HEK293T (cell line): ENCODE measurements at places on chromosomes 4 and X.

- DNase-seq, result no peak
Measured at GRCh38 chrX:98029861-98030260, 1146.2 kb downstream of the RPA4 start.

DNA sequence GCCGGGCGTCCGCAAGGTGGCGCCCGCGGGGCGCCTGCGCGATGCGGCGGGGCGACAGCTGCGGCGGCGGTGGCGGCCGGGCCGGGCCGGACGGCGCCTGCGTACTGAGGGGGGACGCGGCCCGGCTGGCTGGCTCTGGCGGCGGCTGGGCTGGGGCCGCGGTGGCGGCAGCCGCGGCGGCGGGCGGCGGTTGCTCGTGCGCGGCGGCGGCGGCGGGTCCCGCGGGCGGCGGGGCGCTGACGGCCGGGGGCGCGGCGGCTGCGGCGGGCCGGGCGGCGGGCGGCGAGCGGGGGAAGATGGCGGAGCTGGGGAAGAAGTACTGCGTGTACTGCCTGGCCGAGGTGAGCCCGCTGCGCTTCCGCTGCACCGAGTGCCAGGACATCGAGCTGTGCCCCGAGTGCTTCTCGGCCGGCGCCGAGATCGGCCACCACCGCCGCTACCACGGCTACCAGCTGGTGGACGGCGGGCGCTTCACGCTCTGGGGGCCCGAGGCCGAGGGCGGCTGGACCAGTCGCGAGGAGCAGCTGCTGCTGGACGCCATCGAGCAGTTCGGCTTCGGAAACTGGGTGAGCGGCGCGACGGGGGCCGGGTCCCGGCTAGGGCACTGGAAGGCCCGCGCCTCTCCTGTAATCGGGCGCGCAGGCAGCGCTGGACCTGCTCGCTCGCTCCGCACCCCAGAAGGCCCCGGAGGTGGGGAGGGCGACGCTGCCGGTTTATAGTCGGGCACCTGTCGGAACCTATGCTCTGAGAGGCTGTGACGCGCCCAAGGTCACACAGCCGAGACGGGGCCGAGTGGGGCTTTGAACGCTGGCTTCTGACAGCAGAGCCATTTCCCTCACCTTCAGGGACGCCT lies at the start of gene TADA2B:
Gene TADA2B, plus strand, starts transcription at position 89 of the 853 bp plus-strand sequence. Its CDS starts 208 bp downstream, at position 297.
- DNase-seq, result no peak

- no peak for DNase-seq
Measured at GRCh38 chrX:21838937-21839333, 482 bp upstream of the MBTPS2 start.

DNA sequence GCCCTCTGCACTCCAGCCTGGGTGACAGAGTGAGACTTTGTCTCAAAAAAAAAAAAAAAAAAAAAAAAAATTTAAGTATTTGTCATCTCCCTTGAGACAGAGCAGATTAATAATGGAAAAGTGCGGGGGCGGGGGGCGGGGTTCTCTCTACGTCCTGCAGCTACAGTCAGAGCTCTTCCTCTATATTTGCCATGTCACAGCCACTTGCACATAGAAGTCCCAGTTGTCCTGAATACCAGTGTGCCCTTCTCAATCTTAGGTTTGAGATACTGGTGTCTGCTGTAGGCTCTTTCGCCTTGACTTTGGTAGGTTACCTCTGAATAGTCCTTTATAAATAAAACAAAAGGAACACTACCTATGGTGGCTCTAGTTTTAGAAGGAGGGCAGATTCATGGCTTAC lies 237.8 kb upstream of the PGRMC2 start:
- no peak for DNase-seq

DNA sequence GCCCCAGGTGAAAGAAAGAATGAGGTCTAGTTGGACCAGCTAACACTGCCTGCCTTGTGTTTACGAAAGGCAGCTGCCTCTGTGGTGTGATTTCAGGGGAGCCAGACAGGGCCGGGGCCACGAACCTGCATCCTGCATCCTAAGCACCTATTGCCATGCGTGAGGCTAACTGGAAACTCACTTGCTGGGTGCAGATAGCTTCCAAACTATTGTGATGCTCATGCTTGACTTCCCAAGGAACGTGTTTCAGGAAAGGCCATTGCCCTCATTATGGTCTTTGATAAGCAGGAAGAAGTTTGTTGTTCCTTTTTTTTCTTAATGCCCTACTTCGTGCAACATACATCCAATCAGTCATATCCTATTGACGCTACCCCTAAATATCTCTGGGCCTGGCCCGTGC lies 2.3 kb upstream of the IRF2 start:
- DNase-seq, result no peak

DNA sequence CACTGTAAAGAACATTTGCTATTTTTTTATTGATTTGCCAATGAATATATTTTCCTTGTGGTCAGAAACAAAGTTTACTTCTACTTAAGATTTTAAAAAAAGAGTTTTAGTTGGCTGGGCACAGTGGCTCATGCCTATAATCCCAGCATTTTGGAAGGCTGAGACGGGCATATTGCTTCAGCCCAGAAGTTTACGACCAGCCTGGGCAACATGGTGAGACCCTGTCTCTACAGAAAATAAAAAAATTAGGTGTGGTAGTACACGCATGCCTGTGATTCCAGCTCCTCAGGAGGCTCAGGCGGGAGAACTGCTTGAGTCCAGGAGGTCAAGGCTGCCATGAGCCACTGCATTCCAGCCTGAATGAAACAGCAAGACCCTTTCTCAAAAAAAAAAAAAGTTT lies 36.8 kb downstream of the LRP2BP start:
- DNase-seq, result no peak
